ENCODE measurements at places on chromosomes 12 and 14.
A peak's percentile ranks its signal among the peaks of the same experiment; 100 is the strongest.

GRCh38 chr12:48285751-48286650 is 64.7 kb downstream of the ZNF641 start:
- DNase-seq, result no peak

- no peak for DNase-seq
Measured at GRCh38 chr14:32367516-32367915, 38.4 kb downstream of the AKAP6 start.

GRCh38 chr12:114166362-114166761 is 200.2 kb upstream of the RBM19 start:
- peak; percentile 57 for DNase-seq

GRCh38 chr12:107351713-107352112 is 258.4 kb upstream of the CRY1 start:
- DNase-seq, result no peak

DNA sequence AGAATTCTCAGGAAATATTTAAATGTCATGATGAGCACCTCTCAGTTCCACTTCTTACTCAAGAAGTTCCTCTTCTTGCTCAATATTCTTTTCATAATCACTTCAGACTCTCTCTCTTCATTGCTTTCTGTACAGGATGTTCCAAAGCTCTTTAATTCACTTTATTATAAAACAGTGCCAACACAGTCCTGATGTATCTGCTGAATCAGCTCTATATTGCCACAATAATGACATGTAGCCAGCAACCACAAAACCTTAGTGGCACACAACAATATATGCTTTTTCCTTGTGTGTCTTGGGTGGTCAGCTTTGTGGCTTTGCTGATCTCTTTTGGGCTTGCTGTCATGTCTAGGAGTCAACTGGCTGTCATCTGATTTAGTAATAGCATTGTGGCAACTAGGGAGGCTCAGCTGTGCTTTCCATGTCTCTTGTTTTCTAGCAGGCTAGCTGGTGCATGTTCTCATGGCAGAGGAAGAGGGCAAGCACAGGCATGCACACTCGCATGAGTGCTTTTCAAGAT is 52.8 kb upstream of the SLC2A13 start:
- no peak for DNase-seq

- no peak for DNase-seq
Measured at GRCh38 chr12:51801027-51801426, 47.5 kb downstream of the FIGNL2 start.

- no peak for DNase-seq
Measured at GRCh38 chr14:58639198-58639565, 1.4 kb downstream of the DACT1 start.
